Mammary epithelial cell (primary cell): ENCODE measurements at places on chromosomes 7 and 10.

DNA sequence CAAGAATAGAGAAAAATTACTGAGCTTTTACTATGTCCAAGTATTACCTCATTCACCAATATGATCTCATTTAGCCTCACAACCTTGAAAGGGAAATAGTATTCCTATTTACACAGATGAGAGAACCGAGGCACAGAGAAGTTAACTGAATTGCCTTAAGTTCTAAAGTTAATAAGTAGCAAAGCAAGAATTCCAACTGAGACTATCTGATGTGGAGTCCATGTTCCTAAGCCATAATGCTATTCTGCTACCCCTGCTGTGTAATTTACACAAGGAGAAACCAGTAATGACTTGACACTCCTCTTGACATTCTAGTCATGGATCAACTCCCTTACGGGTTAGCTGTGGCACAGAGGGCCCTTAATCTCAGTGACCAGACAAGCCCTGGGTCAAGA lies 60.7 kb downstream of the ABCB4 start:
- no peak for DNase-seq

GRCh38 chr10:51171946-51172345 lies 97.7 kb downstream of the PRKG1 start:
- peak; percentile 2 for DNase-seq

- peak; percentile 18 for DNase-seq
These were observed 130.9 kb upstream of the MKLN1 start for GRCh38 chr7:131196803-131197202.

- no peak for DNase-seq
These were observed 125.9 kb downstream of the TRRAP start for GRCh38 chr7:99004216-99004615.

- DNase-seq: no peak
These were observed 316.4 kb downstream of the PTEN start for GRCh38 chr10:88179831-88180230.
